ENCODE measurements at places on chromosomes 1 and 21.

- no peak for DNase-seq
These were observed 183.0 kb downstream of the CYYR1 start for GRCh38 chr21:26389971-26390641.

DNA sequence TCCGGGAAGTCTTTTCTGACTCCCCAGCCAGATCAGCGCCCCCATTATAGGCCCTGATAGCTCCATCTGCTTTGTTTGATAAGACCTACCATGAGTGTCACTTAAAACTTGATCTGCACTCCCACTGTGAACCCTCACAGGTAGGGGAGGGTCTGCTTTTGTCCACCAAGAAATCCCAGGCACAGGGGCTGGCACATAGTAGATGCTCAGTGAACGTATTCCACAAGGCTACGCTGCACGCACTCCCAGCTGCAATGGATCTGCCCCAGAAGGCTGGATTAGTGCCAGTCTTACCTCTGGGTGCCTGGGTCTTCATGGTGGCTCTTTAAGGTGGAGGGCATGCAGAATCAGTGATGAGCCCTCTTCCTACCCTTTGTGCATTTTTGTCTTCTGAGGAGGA, 447.1 kb downstream of the PTPRU start:
- DNase-seq: no peak

GRCh38 chr1:1085171-1085841, 11.2 kb upstream of the RNF223 start:
- no peak for DNase-seq

- no peak for DNase-seq
These were observed 24.3 kb downstream of the CA6 start for GRCh38 chr1:8969937-8970336.

- no peak for DNase-seq
These were observed 114.8 kb upstream of the BARHL2 start for GRCh38 chr1:90831910-90832309.

DNA sequence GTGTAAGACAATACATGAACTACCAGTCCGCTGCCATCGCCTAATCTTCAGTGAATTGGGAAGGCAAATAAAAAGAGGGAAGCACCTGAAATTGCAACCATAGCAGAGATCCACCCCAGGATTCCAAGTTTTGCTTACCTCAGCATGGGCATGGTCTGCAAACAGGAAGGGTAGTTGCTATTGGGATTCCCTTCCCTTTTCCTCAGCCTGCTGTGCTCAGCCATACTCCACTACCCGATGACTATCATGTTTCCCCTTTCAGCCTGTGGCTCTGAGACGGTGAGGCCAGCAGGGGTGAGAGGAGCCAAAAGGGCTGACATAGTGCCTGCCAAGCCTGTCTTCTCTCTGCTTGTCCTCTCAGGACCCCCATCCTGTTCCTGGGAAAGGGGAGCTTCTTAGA, 64.2 kb downstream of the GPR137B start:
- no peak for DNase-seq

DNA sequence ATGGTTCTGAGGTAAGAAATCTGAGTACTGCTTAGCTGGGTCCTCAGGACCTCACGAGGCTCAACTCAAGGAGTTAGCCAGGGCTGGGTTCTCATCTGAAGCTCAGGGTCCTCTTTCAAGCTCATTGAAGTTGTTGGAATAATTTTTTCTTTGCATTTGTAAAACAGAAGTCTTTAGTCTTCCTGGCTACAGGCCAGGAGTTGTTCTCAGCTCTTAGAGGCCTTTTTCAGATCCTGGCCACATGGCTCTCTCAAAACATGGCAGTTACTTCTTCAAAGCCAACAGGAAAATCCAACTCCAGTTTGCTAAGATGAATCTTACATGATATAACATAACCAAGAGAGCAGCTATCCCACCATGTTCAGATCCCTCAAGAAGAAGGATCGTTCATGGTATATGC, 92.3 kb upstream of the CHODL start:
- no peak for DNase-seq

- no peak for DNase-seq
These were observed 38.0 kb upstream of the SERBP1 start for GRCh38 chr1:67468066-67468718.

GRCh38 chr1:240515505-240515904, 96.5 kb downstream of the GREM2 start:
- DNase-seq: no peak

DNA sequence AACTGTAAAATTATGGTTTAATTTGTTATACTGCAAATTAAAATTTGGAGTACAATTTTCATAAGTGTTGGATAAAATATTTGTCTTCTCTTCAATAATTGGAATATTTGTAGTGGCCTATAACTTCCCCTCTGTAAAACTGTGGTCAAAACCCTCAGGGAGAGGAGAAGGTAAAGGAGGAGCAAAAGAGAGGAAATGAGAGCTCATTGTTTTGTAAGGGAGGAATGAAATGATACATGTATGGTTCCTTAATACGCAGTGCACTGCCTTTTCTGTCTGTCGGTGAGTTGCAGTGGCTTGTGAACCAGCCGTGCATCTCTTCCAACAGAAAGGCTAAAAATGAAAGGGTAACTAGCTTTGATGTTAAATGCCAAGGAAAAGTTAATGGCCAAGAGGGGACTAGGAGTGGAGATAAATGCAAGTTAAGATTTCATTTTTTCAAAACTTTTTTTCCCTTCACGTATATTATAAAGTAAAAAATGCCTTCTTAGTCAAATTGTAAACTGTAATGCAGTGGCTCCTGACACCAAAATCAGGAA, 26.4 kb downstream of the LRRC8D start:
- DNase-seq: no peak

DNA sequence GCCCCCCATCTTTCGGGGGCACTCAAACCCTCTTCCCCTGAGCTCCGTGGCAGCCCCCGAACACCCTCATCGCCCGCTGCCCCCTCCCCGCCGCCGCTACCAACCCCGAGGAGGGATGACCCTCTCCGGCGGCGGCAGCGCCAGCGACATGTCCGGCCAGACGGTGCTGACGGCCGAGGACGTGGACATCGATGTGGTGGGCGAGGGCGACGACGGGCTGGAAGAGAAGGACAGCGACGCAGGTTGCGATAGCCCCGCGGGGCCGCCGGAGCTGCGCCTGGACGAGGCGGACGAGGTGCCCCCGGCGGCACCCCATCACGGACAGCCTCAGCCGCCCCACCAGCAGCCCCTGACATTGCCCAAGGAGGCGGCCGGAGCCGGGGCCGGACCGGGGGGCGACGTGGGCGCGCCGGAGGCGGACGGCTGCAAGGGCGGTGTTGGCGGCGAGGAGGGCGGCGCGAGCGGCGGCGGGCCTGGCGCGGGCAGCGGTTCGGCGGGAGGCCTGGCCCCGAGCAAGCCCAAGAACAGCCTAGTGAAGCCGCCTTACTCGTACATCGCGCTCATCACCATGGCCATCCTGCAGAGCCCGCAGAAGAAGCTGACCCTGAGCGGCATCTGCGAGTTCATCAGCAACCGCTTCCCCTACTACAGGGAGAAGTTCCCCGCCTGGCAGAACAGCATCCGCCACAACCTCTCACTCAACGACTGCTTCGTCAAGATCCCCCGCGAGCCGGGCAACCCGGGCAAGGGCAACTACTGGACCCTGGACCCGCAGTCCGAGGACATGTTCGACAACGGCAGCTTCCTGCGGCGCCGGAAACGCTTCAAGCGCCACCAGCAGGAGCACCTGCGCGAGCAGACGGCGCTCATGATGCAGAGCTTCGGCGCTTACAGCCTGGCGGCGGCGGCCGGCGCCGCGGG, 837 bp downstream of the FOXD3 start:
- DNase-seq: peak; percentile 27

DNA sequence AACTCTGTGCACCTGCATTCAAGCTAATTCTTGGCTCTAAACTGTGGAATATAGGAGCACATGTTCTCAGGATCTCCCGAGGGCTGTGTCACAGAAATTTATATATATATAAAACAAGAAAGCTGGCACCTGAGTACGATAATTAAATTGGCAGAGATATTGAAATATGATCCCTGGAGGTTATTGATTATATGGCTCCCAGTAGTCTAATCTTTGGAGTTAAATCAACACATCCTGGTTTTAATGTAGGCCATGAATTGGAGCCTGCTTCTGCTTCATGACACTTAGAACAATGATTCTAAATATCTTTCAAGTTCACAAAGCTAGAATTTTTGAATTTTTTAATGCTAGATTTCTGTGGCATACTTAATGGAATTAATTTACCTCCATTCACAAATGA, 84.3 kb downstream of the CTH start:
- DNase-seq: no peak

- peak; percentile 73 for DNase-seq
These were observed 45.1 kb downstream of the SLC2A1 start for GRCh38 chr1:42913426-42914091.

DNA sequence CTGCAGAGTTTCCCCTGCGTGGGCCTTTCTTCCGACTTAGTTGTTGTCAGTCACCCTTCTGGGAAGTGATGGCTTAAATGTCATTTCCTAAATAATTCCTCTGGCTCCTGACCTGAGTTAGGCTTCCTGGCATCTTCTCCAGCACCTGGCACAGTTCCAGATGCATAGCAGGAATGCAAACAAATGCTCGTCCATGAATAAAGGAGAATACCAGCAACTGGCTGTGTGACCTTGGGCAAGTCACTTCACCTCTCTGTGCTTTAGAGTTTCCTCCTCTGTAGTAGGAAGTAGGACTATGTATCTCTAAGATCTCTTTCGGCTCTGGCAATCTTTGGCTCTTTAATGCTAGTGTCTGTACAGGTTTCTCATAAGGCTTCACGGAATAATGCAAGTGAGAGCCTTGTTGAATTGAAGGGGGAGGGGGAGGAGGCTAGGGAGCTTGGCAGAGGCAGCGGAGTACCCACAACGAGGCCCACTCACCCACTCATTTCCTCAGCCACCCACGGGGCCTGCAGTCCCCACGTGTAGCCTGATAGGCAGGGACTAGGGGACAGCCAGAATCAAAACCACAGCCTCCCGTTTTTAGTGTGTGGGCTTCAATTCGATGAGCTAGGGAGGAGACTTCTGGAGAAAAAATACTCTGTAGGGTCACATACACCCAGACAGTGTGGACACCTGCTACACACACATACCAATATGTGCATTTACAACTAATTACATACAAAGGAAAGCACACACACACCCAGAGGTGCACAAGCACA, 48.1 kb downstream of the TENT5C start:
- peak; percentile 31 for DNase-seq

GRCh38 chr1:28631713-28632112, 11.2 kb downstream of the TAF12 start:
- DNase-seq: no peak

DNA sequence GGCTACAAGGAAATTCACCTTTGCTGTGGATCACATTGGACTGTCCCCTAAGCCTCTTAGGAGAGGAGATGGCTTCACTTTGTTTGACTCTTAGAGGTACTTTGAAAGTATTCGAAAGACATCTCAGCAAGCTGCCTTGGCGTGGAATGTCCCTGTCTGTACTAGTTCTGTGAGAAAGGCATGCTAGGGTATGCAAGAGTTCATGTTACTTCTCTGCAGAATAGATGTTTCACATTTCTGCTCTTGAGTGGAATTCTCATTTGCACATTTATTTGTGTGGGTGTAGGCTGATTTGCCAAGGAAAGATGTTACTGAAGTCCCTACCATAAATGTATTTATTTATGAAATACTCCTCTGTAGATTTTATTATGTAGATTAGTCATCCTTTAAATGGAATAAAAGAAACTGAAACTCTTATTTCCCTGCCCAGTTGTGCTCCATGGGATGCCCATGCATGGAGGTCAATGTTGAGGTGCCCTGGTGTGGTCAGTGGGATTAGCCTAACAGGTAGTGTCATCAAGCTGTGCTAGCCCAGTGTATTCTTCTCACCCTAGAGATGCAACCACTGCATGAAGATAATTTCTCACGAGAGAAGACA, 13.8 kb downstream of the MIA3 start:
- no peak for DNase-seq

DNA sequence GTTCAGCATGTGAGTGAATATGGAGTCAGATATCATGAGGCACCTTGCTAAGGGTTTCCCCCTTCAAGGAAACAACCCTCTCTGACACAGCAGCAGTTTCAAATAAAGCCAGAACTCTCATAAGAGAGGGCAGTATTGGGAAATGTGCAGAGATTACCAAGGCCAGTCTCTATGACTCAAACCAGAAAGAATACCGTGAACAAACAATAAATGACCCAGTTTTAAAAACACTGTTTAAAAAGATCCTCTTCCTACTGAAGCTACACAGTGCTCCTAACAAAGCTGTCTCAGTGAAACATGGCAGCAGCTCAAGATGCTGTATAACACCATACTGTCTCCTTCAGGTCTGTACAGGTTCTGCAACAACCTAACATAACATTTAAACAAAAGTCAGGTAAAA, 102.6 kb downstream of the KIAA0319L start:
- DNase-seq: no peak

- DNase-seq: no peak
These were observed 76.4 kb upstream of the IFFO2 start for GRCh38 chr1:19032701-19033514.

GRCh38 chr1:219990782-219991510, 55.4 kb downstream of the EPRS1 start:
- no peak for DNase-seq

GRCh38 chr21:44697811-44698734, 1.1 kb downstream of the KRTAP10-12 start:
- no peak for DNase-seq

Data from stimulated activated CD4-positive, alpha-beta T cell treated with anti-CD3 and anti-CD28 coated beads, Interleukin-4, amount 100 ng/mL, for 24 hours (primary cell).